ENCODE measurements at places on chromosomes 4 and X. TPM values are rescaled to one million over a fixed set of nuclear protein-coding genes. Genes with fewer than 3 reads are reported as not detected.
A peak's percentile ranks its signal among the peaks of the same experiment; 100 is the strongest.

The SHOX gene
- 29.3 TPM for total RNA-seq

The AP1S2 gene
- total RNA-seq, result 22.6 TPM

The PPP4R3C gene
- total RNA-seq, result not detected

The NHSL2 gene
- 0.60 TPM for total RNA-seq

The FANCB gene
- 9.5 TPM for total RNA-seq

The STATH gene
- total RNA-seq, result not detected

DNA sequence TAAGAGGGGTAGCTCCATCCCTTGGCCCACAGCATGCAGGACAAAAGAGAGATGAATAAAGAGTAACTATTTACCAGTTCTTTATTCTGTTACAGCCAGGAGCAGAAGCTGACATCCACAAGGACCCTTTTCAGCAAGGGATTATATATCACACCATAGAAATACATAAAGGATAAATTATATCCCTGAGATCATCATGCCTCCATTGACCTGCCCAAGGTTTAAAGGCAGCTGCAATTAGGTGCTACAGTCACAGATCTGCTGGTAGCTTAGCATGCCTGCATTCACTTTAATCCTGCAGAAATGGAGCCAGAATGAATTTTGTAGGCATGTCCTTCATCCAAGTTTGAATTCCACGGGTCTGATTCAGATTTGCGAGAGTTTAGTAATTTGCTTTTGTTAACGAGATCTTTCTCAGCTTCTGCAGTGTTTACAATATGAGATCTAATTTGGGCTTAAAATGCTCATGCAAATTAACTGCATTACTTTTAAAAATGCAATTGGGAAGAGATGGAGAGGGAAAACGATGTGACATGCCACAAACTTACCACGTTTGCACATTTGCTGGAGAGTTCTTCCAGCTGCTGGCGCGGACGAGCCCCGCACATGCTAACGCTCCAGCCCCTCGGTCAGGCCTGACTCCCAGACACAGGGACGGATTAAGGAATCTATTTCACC lies 327.0 kb upstream of the NOCT start:
- no peak for DNase-seq

DNA sequence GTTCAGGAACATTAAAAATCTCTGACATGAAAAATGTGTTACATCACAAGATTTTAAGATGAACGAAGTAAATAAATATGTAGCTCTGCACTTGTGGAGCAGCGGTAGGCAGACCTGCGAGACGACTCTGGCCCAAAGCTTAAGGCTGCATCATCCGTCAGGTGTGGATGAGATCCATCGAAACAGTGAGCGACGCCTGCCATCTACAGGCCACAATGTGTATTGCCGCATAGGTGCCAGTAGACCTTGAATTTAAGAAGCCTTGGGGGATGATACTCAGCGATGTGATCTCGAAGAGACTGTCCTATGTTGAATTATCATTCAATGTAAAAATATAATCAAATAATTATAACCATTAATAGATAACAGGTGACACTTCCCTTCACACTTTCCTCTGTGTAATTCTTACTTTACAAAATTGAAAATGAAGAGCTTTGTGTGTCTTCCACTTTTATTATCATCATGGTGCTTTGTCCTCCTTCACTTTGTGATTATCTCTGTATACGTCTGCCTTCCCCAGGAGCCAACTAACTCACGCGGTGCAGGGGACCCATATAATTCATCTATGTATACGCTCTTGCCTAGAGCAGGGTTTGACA lies 851.0 kb downstream of the RAB28 start:
- peak; percentile 47 for DNase-seq

DNA sequence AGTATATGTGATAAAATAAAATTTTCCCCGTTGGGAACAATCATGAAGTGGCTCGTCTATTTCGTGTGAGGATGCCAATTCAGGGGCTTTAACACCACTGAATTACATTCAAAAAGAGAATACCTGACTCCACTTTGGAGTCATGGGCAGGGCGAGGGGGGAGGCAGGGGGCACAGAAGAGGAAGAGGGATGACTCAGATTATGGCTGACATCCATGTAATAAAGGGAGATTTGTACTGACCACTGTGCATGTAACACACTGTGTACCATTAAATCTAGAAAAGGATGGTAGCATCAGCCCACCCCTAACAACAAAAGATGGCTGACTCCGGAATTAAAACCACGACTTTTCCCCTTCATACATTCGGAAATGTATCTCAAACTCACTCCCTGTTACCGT lies 1.3 kb downstream of the SLC9A7 start:
- DNase-seq, result no peak

DNA sequence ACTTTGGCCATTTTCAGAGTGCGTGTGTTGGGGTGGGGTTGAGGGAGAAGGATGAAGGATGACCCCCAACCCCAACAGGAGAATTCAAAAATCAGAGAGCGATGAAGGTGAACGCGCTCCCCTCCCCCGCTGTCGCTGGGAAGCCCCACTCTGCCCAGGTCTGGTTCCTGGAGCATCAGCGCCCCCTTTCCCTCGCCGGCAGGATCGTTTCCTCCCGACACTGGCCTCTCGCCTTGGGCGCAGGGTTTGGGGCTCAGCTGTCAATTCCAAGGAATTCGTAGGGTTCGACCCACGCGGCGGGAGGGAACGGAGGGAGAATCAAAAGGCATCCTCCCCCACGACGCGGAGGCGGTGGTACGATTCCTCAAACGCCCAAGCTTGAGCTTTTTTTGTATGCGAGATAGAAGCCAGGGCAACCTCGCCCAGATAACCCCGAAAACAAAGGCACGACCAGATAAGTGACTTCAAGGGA lies 1.0 kb upstream of the PDGFRA start:
- peak; percentile 70 for DNase-seq

DNA sequence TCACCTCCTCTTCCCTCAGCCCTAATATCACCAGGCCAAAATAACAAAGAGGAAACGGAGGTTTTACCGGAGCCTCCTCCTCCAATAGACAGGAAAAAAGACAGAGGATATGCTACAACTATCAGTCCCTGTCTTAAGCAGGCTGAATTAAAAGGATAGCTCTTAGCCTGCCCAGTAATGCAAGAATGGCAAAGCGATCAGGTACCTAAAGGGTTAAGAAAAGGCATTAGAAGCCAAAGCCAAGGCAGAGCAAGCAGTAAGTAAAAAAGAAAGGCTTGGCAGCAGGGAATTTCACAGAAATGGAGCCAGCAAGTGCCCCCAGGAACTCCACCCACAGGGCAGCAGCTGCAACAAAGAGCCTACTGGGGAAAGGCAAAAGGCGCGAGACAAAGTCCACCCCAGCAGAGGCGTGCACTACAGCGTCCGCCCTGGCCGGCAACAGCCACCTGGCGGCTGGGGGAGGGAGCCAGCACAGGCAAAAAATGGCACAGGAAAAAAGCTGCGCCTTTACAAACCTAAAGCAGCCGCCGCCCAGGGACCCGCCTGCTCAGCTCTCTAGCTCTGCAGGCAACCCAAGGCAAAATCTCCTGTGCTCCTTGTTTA lies 220.6 kb upstream of the ZC4H2 start:
- no peak for DNase-seq

- DNase-seq, result no peak
These were observed 161.4 kb upstream of the MAD2L1 start for GRCh38 chr4:120228086-120228485.

GRCh38 chr4:153112041-153112441 lies 92.2 kb upstream of the TRIM2 start:
- no peak for DNase-seq

- DNase-seq, result peak; percentile 65
These were observed 35.3 kb downstream of the SUPT20HL1 start for GRCh38 chrX:24395775-24396174.

GRCh38 chr4:138327338-138327737 lies 85.2 kb upstream of the SLC7A11 start:
- no peak for DNase-seq

DNA sequence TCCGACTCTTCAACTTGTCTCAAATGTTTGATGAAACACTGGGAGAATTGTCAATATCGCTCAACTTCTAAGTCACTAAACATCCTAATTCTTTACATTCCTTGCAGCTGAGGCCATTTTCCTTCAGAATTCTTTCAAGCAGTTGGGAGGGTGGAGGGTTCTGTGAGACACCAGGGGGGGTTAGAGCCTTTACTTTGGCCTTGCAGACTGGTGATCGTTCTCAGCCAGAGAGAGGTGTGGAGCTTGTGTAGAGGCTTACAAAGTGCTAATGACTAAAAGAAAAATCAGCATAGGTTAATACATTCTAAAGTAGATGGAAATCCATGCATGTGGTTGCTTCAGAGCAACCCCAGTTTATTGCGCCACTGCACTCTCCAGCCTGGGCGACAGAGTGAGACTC lies 21.3 kb upstream of the SOX3 start:
- no peak for DNase-seq

DNA sequence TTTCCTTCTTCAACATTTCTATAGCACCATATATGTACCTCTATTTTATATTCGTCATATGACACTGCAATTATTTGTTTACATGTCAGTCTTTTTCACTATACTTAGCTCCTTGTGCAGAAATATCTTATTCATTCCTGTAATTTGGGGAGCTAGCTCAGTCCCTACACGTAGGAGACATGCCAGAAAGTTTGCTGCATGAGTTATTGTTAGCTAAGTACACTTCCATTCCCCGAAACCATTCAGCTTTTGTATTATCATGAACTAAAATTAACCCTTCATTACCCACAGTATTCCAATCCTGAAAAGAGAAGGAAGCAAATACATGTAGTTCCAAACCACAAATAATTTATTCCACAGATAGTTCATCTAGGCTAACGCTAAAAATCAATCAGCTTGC lies 10.2 kb downstream of the CBR4 start:
- DNase-seq, result no peak

GRCh38 chr4:168881781-168882420 lies 128.2 kb downstream of the CBR4 start:
- DNase-seq, result no peak

All from HFFc6 (cell line).